Effector CD8-positive, alpha-beta T cell (primary cell): ENCODE measurements at places on chromosomes 11 and 22.

DNA sequence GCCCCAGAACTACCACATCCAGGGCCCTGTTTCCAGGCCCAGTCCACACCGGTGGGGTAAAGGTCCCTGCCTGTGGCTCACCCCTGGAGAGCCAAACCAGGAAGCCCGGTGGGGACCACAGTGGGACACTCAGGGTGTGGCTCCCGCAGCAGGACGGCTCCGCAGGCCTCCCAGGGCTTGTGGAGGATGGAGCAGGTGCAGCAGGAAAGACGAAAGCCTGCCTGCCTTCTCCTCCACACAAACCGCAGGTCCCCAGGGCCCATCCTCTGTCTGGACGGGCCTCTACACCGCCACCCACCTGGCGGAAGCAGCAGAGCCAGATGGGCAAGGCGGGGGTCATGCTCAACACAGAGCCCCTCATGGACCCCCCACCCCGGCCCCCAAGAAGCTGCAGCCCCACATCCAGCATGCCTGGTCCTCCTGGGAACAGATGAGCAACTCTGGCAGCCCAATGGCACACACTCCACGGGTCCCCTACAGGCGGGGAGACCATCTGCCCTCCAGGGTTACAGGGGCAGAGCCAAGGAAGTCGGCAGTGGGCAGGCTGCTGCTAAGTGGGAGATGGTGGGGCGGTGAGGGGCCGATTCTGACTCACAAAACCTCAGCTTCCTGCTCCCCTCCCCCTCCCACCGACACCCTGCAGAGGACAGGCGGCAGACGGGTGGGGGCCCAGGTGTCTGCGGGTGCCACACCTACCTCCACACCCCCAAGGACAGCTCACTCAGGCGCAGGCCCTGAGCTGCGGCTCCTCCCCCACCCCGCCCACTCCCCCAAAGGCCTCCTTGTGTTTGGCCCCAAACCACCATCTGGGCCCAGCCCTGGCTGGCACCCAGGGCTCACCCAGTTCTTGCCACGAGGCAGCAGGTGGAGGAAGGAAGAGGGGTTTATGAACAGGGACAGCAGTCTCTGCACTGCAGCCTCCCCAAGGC lies 5.2 kb downstream of the SBF1 start:
- DNase-seq: peak; percentile 86

DNA sequence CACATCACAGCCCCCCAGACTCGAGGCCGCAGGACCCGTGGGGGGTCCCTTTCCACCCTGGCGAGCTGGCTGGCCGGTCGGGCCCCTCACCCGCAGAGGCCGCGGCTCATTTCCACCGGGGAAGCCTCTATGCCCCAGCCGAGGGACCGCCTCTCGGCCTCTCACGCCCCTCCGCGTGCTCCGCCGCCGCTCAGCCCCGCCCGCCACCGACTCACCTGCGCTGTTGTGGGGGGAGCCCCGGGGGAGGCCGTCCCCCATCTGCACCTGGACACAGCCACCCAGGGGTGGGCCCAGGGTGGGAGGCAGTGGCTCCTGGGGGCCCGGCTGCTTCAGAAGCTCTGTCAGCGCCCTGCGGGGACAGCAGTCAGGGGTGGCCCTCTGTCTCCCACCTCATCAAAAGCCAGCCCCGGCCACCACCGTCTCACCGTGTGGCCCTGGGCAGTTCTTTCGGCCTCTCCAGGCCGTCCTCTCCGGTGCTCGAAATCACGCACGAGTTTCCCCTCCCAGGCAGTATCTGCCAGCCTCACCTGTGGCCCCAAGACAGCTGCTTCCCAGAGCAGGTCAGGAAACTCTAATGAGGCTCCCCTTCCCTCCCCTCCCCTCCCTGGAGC lies 3.8 kb downstream of the SHISA8 start:
- no peak for DNase-seq

- DNase-seq: peak; percentile 58
Observed at GRCh38 chr22:39490135-39490798, 11.8 kb upstream of the MIEF1 start.

GRCh38 chr11:121129362-121130340 lies 28.6 kb downstream of the TECTA start:
- DNase-seq: no peak

DNA sequence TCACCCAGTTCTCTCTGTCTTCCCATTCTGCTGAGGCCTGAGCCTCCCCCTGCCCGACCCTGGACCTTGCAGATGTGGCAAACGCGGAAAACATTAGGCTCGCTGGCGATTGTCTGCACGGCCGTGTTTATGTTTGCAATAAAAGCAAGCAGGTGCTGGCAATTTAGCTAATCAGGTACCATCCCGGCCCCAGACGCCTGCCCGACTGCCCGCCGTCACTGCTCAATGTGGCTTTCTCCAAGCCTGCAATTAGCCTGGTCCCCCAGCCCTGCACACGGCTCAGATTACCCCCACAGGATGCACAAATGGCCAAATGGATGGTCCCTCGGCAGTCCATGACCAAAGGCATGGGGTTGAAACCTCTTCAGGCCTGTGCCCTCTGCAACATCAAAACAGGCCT lies 259.7 kb downstream of the MN1 start:
- no peak for DNase-seq

- DNase-seq: no peak
Observed at GRCh38 chr22:38442967-38443627, 11.9 kb downstream of the KCNJ4 start.

DNA sequence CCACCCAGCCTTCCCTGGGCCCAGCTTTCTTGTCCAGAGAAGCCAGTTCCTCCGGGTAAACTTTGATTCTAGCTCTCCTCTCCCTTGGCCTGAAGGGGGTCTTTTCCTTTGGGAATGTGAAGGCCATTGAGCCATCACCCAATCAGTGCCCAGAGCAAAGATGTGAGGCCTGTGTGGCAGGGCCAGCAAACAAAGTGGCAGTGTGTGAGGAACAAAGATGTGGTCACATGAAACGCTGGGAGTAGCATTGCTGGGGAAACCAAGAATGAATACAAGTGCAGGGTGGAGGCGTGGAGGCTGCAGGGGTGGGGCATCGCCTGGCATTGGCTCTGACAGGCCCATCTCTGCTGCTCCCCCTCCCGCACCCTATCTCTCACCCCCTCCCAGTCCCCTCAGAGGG lies 91.9 kb upstream of the BID start:
- DNase-seq: no peak

DNA sequence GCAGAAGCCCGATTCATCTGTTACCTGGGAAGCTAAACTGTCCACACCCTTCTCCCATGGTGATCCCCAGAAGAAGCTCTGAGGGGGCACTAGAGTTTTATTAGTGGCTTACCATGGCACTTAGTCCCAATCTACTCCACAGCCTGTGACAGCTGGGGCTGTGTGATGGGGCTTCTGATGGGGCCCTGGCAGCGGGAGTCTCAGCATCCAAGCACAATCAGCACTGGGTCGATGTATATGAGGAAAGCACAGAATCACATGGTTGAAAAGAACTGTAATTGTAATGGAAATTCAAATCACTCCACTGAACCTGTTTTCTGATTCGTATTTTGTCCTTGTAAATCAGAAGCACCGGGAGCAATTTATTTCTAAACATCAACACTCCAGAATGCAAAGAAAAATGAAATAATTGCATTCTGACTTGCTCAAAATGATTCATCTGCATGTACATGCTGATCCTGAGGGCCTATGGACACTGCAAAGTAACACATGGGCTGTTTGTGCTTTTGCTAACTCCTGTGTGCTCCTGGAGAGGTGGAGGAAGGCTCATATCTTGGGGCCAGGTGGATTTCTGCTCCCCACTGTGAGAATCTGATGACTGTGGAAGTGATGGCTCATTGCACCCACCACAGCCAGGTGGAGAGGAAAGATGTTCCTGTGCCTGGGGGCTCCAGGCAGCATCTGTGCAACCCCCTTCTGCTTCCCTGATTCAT lies 203.0 kb downstream of the KIRREL3 start:
- DNase-seq: no peak

GRCh38 chr11:87352759-87353707 lies 315.3 kb downstream of the TMEM135 start:
- DNase-seq: peak; percentile 67

GRCh38 chr11:32059686-32060462 lies 31.0 kb upstream of the RCN1 start:
- no peak for DNase-seq

- DNase-seq: no peak
Observed at GRCh38 chr11:121722431-121723245, 269.9 kb upstream of the SORL1-AS1 start.

DNA sequence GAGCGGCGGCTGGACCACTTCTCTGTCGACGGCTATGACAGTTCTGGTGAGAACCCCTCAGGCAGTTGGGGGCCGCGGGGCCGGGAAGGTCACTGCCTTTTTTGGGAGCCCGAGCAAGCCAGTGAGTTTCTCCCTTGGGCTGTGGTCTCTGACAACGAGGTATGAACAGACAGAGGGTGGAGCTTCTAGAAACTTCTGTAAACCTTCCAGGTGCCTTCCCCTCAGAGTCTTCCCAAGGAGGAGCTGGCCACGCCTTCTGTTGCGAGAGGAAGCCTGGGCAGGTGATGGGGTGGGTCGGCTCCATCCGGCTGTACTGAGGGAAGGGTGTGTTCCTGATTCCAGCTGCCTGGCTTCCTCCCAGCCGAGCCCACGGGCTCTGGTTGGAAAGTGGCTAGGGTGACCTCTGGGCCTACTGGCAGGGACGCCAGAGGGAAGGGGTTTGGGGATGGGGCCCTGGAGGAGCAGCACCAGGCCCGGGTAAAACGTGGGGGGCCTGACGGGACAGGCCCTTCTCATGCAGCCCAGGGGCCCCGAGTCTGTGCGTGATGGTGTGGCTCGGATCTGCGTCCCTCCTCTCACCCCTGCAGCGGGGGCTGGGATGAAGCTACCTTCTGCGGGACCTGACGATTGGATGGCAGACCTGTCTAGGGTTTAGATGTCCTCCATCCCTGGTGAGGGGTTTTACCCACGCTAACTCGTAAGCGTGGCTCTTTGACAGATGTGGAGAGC lies 110.8 kb downstream of the KCNQ1OT1 start:
- no peak for DNase-seq

DNA sequence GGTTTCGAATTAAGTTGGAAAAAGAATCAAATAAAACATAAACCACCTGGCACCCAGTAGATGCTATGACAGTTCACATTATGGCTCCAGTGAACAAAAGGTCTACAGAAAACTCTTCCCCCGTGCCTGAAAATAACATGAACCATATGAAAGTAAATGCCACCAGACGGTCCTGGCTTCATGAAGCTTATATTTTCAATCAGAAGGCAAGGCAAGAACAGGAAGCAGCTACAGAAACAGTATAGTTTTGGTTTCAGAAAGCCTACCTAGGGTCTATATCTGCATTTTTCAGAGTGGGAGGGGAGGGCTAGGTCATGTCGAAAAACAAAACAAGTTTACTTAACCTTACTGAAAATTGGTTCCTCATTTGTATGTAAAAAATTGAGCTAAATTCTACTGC lies 9.8 kb downstream of the RAB30 start:
- DNase-seq: no peak

DNA sequence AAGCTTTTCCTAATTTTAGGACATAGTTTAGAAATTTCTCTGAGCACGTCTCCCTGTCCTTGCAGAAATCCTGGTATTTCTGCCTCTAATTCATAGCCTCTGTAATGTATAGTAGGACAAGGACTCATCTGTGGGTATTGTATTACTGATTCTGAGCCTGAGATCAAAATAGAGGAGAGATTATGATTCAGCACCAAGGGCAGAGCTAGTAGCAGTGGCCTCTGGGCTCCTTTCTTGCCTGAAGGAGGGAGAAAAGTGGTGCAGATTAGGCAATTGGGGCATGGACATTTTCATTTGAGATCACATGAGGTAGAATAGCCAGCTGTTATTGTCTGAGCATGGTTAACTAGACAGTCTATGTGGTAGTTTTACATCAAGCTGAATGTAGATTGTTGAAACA lies 2.8 kb downstream of the MADD start:
- DNase-seq: no peak

GRCh38 chr11:36427079-36427478 lies 83.0 kb downstream of the TRAF6 start:
- DNase-seq: no peak

DNA sequence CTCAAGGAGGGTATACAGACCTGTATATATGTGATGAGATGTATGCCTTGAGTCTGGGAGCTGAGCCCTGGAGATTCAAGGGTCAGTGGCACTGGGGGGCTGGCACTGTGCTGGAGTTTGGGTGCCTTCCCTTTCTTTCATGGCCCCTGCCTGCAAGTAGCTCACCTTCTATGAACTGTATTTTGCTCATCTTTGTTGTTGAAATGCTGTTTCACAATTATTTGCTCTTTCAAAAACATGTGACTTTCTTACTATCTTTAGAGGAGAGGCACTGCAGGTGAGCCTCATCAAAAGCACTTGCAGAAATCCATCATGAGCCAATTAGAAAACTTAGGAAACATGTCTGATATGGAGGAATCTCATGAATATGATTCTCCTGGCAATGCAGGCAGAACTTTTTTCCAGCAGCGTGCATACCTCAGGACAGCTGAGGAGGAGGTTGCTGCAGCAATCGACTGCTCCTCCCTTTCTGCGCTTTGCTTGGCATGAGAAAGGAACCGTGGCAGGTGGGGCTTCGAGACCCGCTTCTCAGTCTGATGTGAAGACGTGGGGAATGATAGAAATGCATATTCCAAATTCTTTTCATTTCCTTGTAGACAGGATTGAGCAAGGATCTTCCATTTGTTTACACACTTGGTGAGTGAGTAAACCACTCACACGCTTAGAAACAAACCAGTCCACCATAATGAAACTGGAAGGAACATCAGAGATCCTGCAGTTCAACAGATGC lies 178.4 kb upstream of the E2F8 start:
- no peak for DNase-seq

GRCh38 chr11:128790196-128790595 lies 76.9 kb downstream of the KCNJ1 start:
- no peak for DNase-seq

DNA sequence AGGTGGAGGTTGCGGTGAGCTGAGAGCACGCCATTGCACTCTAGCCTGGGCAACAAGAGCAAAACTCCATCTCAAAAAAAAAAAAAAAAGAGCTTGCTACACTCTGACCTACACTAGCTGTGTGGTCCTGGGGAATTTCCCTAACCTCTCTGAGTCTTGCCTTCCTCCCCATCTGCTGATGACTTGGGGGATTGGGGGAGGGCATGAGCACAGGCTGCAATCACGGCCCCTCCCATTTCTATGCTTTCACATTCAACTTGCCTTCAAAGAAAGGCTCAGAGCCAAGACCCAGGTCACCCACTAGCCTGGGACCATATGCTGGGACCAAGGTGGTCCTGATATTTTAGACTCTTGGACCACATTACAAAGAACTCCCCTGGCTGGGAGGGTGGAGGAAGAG lies 39.8 kb upstream of the TEF start:
- DNase-seq: no peak

- DNase-seq: no peak
Observed at GRCh38 chr11:73991471-73992006, 8.9 kb upstream of the UCP2 start.
